IPS DF 19.7 (cell line): ENCODE measurements at places on chromosomes 3 and 15.

DNA sequence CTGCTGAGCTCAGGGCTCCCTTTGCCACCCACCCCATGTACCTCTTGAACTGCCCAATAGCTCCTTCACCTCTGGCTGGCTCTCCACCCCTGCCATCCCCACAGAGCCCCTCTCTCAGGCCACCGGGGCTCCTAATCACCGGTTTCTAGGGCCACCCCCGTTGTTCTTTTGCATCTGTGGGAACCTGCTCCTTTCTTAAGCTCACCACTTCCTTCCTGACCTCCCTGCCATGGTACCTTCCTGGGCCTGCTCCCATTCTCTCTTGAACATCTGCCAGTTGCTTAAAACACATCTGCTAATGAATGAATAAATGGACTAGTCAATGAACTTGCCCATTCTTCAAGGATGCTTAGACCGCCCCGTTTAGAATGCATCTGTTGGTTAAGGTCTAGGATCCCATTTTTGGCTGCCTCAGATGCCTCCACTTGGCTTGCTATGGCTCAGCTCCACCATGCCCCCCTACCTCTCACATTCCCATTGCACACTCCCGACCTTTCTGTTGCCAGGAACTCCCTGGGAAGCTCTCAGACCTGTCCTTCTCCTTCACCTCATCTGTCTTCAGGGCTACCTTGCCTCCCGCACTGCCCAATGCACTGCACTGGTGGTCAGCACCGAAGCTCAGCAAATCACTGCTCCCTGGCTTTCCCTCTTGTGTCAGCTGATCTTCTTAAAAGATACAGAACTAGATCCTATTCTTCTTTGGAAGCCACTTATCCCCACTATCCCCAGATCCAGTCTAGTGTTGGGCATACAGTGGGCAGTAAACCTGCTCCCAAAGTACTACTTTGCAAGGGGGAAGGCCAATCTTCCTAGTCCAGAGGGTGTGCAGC is 9.1 kb downstream of the AMOTL2 start:
- DNase-seq, result no peak

- DNase-seq, result no peak
These were observed 211.1 kb upstream of the GADL1 start for GRCh38 chr3:31105438-31106077.

- DNase-seq, result no peak
These were observed 62.9 kb downstream of the ADCY5 start for GRCh38 chr3:123385981-123386380.

GRCh38 chr3:11021611-11022011 is 29.1 kb downstream of the SLC6A1 start:
- no peak for DNase-seq

DNA sequence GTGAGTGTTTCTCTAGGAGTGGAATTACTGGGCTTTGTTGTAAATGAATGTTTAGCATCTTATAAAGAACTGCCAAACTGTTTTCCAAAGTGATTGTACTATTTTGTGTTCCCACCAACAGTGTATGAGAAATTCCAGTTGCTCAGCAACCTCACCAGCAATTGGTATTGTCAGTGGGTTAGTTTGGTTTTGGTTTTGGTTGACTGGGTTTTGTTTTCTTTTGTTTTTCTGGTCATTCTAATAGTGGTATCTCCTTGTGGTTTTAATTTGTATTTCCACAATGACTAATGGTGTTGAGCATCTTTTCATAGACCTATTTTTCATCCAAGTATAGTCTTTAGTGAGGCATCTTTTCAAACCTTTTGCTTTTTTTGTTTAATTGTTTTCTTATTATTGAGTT is 27.1 kb downstream of the FILIP1L start:
- DNase-seq, result no peak

DNA sequence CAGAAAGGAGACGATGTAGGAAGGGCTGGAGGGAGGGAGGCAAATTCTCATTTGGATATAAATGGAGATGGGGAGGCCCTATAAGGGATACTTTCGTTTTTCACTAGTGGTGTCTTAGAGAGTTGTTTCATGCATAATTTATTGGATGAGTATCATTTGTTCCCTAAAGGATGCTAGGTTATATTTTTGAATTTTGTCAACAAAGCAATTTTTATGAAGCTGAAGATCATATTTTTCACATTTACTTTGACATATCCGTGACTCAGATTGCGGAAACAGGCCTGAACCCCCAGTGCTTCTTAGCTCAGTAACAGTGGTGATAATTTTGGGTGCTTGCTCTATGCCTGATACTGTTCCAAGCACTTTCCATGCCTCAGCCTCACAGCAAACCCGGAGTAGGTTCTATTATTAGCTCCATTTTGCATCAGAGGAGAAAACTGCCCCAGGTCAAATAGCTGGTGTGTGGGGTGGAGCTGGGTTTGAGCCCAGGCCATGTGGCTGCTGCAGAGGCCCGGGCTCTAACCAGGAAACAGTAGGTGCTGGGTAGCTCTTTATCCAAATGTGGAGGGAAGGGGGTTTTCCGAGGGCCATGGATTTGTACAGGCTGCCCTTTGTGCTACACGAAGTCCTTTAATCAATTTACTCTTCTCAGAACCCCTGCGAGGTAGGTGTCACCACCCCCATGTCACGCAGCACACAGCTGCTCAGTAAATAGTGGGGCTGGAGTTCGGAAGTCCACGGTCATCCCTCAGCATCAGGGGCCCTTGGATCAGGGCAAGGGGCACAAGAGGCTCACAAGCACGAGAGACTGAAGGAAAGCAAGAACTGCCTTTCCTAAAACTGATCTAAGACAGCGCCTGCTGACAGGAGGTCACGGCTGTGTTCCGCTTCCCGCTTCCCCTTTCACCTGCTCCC is 99.1 kb downstream of the SLC49A4 start:
- DNase-seq, result no peak

DNA sequence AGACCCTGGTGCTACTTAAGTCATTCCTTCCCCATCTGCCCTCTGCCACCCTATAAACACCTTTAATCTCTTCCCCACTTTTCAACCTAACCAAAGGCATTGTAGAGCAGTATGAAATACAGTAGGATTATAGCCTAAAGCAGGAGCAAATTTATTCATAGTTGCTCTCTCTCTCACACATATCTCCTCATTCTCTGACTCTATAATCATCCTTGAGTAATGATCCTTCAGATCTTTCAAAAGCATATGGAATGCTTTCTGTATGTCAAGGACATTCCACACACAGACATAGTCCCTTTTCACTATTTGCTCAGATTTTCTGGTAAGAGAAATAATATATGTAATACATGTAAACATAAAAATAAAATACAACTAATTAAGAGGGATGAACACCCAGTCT is 54.1 kb downstream of the TRPC1 start:
- no peak for DNase-seq

DNA sequence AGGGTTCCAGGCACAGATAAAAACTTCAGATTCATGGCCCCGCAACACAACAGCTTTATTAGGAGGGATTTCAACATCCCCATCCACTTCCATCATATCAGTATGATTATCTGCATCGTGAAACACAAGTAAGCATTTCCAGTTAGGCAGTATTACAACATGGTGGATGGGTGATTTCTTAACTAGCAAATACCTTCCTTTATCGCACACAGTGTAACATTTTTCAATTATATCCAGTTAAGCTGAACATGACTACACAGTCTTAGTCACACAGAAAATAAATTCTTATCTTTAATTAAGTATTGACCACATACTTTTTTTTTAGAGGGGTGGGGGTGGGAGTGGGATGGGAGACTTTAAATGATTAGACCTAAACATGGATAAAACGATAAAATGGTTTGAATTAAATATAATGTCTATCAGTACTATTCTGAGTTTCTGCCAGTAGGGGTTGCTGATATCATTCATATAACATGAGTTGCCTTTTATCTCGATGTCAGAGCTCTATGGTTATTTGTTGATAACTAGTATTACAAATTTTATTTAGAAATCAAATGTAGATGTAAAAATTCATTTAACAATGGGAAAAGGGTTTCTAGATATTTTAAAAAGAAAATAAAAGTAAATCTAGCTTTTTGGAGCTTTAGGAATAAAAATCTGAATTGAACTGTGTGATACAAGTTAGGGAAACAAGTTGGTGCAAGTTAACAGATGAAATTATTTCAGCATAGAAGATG is 146.6 kb downstream of the TBL1XR1 start:
- DNase-seq, result no peak

GRCh38 chr3:10173095-10173925 is 8.6 kb downstream of the IRAK2 start:
- no peak for DNase-seq

GRCh38 chr15:31605467-31605931 is 278.9 kb downstream of the KLF13 start:
- no peak for DNase-seq

GRCh38 chr3:51876186-51876585 is 785 bp upstream of the IQCF5 start:
- no peak for DNase-seq

GRCh38 chr15:95872366-95872771 is 458.1 kb upstream of the NR2F2 start:
- DNase-seq, result no peak

- DNase-seq, result no peak
These were observed 22.6 kb upstream of the RASGRP1 start for GRCh38 chr15:38587214-38587613.

GRCh38 chr15:44529864-44530604 is 6.9 kb upstream of the EIF3J start:
- no peak for DNase-seq

DNA sequence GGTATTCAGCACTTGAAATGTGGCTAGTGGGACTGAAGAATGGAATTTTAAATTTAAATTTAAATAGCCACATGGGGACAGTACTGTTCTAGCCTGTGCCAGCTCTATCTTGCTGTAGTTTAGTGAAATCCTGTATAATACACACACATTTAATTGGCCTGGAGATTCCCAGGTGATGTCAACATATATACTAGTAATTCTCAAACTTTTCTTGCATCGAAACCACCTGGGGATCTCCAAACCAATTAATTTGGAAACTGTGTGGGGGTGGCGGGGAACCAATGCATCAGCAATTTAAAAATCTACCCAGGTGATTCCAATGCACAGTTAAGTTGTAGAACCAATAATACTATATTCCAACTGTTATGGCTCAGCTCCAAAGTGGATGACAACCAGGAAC is 228.9 kb upstream of the MRPL3 start:
- no peak for DNase-seq

- DNase-seq, result no peak
These were observed 632 bp upstream of the COPS2 start for GRCh38 chr15:49155834-49156627.

DNA sequence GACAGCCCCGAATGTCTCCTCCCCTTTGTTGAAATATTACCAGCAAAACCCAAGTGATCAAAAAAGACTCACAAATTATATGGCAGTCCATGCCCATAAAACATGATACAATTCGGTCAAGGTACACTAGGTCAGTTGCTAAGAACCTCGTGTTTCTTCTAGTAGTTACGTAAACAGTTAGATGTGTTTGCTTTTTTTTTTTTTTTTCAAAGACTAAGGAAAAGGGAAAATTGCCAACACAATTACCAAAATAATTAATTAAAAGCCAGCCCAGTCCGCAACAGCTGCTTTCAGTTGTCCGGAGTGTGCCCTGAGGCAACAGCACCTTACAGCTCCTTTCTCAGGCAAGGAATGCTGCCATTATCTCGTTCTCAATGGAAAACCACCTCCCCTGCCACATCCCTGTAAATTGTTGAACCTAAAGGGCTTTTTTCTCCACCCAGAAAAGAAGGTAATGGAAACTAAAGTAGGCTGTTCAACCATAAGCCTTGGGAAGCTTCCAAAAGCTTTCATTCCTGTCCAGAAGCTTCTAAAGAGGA is 129.2 kb upstream of the TSC22D2 start:
- no peak for DNase-seq

GRCh38 chr3:119380697-119381096 is 82.7 kb downstream of the TMEM39A start:
- no peak for DNase-seq

GRCh38 chr3:157500232-157500631 is 3.0 kb downstream of the VEPH1 start:
- DNase-seq, result no peak

DNA sequence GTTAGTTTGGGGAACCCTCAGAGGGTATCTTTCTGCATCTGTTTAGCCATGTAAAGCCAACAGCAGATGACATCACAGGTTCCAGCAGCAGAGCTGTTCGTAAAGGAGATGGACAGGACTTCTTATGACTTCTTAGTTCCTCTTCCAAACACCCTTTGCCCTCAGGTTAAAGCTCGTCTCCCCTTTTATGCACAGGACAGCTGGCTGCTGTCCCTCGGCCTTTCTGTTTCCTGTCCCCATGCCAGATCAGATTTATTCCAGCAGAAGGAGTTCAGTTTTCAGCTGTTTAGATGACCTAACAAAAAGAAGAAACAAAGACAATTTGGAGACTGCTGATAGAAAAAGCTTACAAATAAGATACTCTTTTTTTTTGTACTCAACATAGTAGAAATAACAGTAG is 45.1 kb downstream of the SEC22A start:
- no peak for DNase-seq

DNA sequence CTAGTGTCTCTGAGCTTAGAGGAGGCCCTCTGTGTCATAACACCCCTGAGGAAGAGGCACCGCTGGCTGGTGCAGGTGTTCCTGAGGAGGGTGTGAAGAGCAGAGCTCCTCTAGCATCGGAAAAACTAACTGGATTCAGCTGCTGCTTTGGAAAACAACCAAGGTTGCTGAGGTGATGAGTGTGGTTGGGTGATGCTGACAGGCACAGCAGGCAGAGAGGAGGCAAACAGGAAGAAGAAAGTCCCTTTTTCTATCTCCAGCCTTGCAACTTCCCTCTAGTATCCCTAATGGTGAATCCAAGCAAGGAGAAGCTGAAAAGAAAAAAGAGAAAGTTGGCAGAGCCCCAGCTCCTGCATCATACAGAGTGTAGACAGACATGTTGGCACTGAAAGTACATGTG is 3.8 kb upstream of the OR4F15 start:
- no peak for DNase-seq

DNA sequence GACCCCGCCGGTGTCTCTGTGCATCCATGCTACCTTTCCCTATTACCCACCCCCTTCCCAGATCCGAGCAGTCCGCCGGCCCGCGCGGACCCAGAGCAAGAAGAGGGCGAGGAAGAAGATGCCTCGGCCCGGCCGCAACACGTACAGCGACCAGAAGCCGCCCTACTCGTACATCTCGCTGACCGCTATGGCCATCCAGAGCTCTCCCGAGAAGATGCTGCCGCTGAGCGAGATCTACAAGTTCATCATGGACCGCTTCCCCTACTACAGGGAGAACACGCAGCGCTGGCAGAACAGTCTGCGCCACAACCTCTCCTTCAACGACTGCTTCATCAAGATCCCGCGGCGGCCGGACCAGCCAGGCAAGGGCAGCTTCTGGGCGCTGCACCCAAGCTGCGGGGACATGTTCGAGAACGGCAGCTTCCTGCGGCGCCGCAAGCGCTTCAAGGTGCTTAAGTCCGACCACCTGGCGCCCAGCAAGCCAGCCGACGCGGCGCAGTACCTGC is 788 bp downstream of the FOXB1 start:
- DNase-seq, result no peak

GRCh38 chr15:41474941-41475340 is 18.7 kb upstream of the ITPKA start:
- DNase-seq, result no peak

DNA sequence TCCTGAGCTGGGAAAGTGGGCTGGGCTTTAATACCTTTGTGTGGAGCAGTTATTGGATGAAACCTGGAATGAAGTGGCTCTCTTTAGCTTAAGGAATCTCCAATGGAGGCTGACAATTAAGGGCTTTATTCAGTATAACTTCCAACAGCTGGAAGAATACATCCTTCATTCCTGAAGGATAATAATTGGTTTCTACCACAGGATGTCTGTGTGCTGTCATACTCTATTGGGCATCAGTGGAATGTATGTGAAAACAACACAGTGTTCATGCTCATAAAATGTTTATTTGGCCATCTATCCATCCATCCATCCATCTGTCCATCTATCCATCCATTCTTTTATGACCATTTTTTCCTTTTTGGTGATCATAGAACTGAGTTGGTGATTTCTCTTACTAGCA is 220.7 kb upstream of the GAP43 start:
- DNase-seq, result no peak

GRCh38 chr3:65877160-65877559 is 161.6 kb downstream of the MAGI1 start:
- no peak for DNase-seq
